ENCODE measurements at places on chromosomes 7 and 10.

- no peak for DNase-seq
Measured at GRCh38 chr10:110211465-110211843, 4.0 kb downstream of the MXI1 start.

DNA sequence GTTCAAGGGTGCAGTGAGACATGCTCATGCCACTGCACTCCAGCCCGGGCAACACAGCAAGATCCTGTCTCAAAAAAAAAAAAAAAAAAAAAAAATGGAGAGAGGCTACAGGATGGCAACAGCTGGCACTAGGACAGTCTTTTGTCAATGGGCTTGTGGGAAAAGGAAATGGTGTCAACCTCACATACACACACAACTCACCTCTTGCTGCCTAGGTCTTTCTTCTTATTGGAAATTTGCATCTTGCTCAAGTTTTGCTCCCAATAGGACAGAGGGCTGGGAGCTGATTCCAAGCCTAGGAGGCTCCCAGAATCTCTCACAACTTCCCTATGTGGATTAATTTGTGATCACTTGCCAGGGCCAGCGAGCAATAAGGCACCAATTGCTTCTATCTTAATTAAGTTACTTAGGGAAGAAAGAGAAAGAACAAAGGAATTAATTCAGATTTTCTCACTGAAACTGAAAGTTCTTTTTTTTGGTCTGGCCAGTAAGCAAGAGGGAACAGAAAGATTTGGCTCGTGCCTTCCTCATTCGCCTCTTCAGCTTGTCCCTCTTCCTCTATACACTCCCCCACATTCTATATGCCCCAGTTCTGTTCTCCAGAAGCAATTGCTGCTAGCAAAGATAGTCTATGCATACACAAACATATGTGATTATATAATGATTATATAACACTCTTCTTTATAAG is 33.8 kb downstream of the MAP3K8 start:
- DNase-seq: no peak

- DNase-seq: no peak
Measured at GRCh38 chr10:125823663-125824251, 411 bp downstream of the BCCIP start.

- DNase-seq: no peak
Measured at GRCh38 chr7:116273283-116273917, 63.1 kb downstream of the TES start.

GRCh38 chr10:48439031-48439430 is 132.6 kb downstream of the MAPK8 start:
- DNase-seq: no peak
